ENCODE measurements at places on chromosomes 2 and 18. TPM values are rescaled to one million over a fixed set of nuclear protein-coding genes. Genes with fewer than 3 reads are reported as not detected.

GRCh38 chr2:69164061-69164778, 151.2 kb downstream of the ANTXR1 start:
- DNase-seq = no peak

- DNase-seq = no peak
These were observed 143.9 kb upstream of the ITGA6 start for GRCh38 chr2:172283476-172283875.

The CHPF gene
- 23.8 TPM for polyA plus RNA-seq

- DNase-seq = no peak
These were observed 4.0 kb downstream of the CAPN13 start for GRCh38 chr2:30803281-30803680.

DNA sequence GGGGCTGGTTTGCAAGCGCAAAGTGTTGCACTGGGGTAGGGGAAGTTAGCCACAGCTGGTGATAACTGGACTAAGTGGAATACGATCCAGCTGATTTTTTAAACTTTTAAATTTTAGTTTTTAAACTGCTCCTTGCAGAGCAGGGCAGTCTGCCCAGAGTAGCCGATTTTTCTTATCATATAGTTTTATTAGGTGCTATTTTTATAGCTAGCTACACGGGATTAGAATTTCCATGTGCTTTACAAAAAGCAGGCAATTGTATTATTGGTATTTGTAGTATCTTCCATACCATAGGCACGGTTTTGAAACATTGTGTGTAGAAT, 9.6 kb downstream of the CPLX4 start:
- DNase-seq = no peak

The CAD gene
- polyA plus RNA-seq = 47.7 TPM

The NDC80 gene
- 25.2 TPM for polyA plus RNA-seq

The ADAM23 gene
- polyA plus RNA-seq = 5.7 TPM

- no peak for DNase-seq
These were observed at the start of gene THSD7B for GRCh38 chr2:136765256-136766072. Gene THSD7B (plus strand): TSS chr2:136765545. CDS start chr2:136882179, 116,634 bp downstream.

The SLC5A7 gene
- 0.71 TPM for polyA plus RNA-seq

DNA sequence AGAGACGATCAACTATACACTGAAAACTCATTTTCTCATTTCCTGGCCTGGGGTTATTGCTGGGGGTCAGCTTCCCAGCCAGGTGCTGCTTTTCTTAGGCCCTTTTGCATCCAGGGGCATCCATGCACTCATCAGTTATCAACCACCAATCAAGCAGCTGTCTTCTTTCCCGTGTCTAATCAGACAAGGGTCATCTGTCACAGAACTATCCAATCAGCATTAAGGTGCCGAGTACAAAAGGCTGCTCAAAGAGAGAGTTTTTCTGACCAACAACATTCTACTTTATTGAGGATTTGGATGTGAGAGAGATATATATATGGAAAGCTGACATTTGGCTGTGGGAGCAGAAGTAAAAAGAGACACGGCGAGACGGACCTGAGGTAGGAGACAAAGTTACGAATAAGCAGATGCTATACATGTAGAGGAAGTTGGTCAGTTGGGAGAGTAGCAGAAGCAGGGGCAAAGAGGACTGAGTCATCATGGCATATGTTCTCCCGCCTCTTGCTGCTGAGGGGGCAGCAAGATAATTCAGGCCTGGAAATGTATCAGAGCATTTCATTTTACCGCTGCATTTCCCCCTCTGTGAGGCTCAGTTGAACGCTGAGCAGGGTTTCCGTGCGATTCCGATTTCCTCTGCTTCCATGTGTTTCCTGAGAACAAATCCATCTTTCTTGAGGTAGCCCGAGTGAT, 129.3 kb downstream of the NUP35 start:
- DNase-seq = no peak

- no peak for DNase-seq
These were observed 105.0 kb downstream of the LTBP1 start for GRCh38 chr2:33051586-33052360.

- DNase-seq = no peak
These were observed 297.6 kb upstream of the STON1 start for GRCh38 chr2:48232351-48232750.

The LYG1 gene
- 5.6 TPM for polyA plus RNA-seq

The CFAP65 gene
- polyA plus RNA-seq = 0.26 TPM

GRCh38 chr2:231626449-231626848, 33.8 kb downstream of the TEX44 start:
- no peak for DNase-seq

GRCh38 chr2:202171241-202171825, 67.1 kb downstream of the SUMO1 start:
- no peak for DNase-seq

DNA sequence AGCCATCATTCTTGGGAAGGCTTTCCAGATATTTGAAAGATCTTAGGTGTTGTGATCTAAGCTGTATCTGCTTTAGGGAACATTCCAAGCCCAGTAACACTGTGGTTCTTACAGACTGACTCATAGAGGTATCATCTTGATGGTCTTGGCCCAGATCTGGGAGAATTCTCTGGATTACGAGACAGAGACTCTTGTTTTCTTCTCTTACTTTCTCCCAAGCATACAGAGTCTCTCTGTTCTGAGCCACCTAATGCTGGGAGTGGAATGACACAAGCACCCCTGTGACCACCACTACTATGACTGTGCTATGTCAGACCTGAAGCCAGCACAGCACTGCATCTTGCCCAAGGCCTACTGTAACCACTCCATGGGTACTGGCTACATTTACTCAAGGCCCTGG, 81.0 kb upstream of the EPAS1 start:
- no peak for DNase-seq

The DSC3 gene
- 3.8 TPM for polyA plus RNA-seq

The ARHGEF4 gene
- 6.5 TPM for polyA plus RNA-seq

DNA sequence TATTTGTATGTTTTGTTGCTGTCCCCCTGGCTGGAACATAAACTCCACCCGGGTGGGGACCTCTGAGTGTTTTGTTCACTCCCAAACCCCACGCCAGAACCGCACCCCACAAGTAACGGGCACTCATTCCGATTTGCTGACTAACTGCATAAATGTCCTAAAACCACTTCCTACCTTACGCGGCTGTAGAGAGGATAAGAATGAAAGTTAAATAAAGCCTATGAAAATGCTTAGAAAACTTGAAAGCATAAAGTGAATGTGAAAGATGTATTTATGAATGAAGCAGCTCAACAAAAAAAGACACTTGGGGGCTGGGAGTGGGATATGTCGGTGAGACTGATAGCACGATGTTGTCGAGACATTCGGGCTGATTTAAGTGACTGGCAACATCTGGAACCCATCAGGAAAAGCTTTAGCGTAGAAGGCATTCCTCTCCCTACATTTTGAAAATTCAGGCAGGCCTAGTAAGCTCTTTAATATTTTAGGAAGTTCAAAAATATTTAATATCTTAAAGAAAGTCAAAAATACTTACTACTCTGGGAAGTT, 206.7 kb downstream of the SH3RF3 start:
- no peak for DNase-seq

The RNASEH1 gene
- polyA plus RNA-seq = 17.3 TPM

- no peak for DNase-seq
These were observed 224.5 kb downstream of the FAM210A start for GRCh38 chr18:13501891-13502290.

DNA sequence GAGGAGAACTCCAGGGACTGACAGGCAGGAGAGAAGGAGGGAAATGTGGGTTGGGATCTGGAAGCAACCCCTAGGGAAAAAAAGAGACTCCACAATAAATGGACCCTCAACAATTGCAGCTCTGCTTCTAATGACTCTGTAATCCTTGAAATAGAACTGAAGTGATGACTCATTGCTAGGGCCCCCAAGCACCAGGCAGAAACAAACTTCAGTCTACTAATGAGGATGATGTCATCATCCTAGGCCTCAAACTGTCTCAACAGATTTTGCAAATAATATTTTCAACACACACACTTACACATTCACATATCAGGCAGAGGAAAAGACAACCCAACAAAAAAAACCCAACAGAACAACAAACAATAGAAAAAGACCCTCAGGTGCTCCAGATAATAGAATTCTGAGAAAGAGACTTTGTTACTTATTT, 143.3 kb downstream of the HDAC4 start:
- no peak for DNase-seq

DNA sequence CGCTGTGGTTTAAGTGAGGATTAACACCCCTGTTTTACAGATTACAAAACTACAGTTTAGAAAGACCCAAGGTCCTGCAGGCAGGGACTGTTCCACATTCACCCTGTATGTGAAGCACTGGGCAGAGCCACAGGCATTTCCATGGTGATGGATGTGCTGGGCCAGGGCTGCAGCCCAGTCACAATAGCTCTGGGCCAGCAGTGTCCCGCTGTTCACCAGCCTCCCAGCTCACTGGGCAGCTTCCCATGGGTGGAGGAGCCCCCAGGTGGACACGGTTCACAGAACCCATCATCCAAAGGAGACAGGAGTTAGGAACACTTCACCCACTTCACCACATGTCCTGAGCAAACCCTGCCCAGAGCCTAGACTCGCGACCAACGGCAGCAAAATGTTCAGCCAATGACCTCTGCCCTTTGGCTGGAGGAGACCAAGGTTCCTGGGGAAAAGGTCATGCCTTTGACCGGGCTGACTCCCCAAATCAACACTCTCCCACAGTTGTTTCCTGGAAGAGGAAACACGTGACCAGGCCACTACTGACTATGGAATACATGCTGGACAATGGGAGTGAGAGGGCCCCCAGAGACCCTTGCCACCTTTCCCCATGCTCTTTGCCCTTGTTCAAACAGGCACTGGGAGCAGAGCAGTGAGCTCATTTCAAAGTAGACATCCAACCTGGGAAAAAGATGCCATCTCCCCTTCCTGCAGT, 28.0 kb upstream of the SLC35F6 start:
- DNase-seq = no peak
